ENCODE measurements at places on chromosomes 2 and 18. TPM values are rescaled to one million over a fixed set of nuclear protein-coding genes. Genes with fewer than 3 reads are reported as not detected.

- peaks cover 38% of the 10 kb centered on the region for H3K36me3 ChIP-seq
- peaks cover 2% of the 10 kb centered on the region for H3K4me1 ChIP-seq
- H3K27ac ChIP-seq: no peak overlapping the region
- no peak for DNase-seq
- no peak overlapping the region for H3K4me3 ChIP-seq
Observed at GRCh38 chr2:69070969-69071368, 58.0 kb downstream of the ANTXR1 start.

DNA sequence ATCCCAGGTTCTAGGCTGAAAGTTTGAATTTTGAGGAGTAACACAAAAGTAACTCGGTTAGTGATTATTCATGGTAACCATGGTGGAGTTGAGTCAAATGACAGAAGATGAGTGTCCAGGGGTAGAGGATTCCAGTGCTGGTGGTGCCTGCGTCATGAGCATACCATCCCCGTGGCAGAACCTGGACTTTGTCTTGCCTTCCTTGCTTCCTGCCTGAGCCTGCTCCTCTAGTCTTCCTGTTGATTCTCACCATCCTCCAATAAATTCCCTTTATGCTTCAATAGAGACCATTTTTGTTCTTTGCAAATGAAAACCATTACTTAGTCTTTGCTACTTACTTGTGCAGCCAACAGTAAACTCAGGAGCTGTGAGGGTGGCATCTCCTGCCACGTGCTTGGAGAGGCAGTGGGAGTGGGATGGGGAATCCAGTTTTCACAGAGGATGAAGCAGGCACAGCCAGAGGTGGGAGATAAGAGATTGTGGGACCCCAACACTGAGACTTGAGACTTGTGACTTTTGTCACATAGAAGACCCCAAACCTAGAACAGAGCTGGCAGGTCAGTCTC, 4.1 kb upstream of the YES1 start:
- no peak overlapping the region for H3K4me3 ChIP-seq
- peaks cover 1% of the 10 kb centered on the region for H3K4me1 ChIP-seq
- no peaks in the 10 kb centered on the region for H3K36me3 ChIP-seq
- DNase-seq: no peak
- no peaks in the 10 kb centered on the region for H3K27me3 ChIP-seq

DNA sequence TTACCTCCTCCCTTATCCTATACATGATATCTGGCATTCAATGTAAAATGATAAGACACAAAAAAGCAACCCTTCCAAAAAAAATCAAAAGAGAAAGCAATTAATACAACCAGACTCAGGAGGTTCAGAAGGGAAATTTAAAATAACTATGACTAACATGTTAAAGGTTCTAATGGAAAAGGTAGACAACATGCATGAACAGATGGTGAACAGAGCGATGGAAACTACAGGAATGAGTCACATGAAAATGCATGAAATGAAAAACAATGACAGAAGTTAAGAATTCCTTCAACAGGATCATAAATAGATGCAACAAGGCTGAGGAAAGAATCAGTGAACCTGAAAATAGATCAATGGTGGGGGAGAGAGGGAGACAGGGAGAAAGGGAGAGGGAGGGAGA, 26.1 kb upstream of the ERCC3 start:
- H3K36me3 ChIP-seq: peaks cover 23% of the 10 kb centered on the region
- DNase-seq: peak; percentile 11
- no peaks in the 10 kb centered on the region for H3K27me3 ChIP-seq
- H3K27ac ChIP-seq: no peak overlapping the region
- peaks cover 3% of the 10 kb centered on the region for H3K4me1 ChIP-seq

GRCh38 chr2:77013953-77014352, 508.2 kb downstream of the LRRTM4 start:
- no peak overlapping the region for H3K27ac ChIP-seq
- no peaks in the 10 kb centered on the region for H3K4me1 ChIP-seq
- no peak overlapping the region for H3K4me3 ChIP-seq
- H3K27me3 ChIP-seq: no peaks in the 10 kb centered on the region

GRCh38 chr2:145690183-145690778, 1170.4 kb upstream of the ZEB2 start:
- H3K4me3 ChIP-seq: no peak overlapping the region
- peaks cover 2% of the 10 kb centered on the region for H3K4me1 ChIP-seq
- no peaks in the 10 kb centered on the region for H3K27me3 ChIP-seq
- peak; percentile 34 for DNase-seq
- no peak overlapping the region for H3K27ac ChIP-seq

GRCh38 chr2:86097913-86098312, 7.8 kb downstream of the POLR1A start:
- H3K27ac ChIP-seq: no peak overlapping the region
- peaks cover 24% of the 10 kb centered on the region for H3K36me3 ChIP-seq
- no peak overlapping the region for H3K4me3 ChIP-seq
- DNase-seq: no peak

GRCh38 chr18:34977838-34978532, 63.2 kb upstream of the MAPRE2 start:
- H3K4me1 ChIP-seq: no peaks in the 10 kb centered on the region
- H3K27me3 ChIP-seq: peaks cover 21% of the 10 kb centered on the region
- peak; percentile 5 for DNase-seq
- H3K4me3 ChIP-seq: peak overlapping the region; percentile 73

DNA sequence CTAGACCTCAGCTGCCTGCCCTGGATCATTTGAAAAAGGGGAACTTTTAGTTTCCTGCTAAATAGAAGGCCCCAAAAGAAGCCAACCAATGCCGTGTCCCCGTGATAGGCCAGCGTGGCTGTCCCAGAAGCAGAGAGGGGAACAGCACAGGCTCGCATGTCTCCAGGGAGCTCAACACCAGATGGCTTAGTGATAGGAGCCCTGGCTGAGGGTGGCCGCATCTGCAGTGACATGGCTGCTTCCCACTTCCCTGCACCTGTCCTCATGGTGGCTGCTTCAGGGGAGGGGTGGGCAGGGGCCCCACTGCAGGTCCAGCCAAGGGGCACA, 79.6 kb downstream of the MBP start:
- peaks cover 19% of the 10 kb centered on the region for H3K4me1 ChIP-seq
- H3K4me3 ChIP-seq: no peak overlapping the region
- H3K27me3 ChIP-seq: no peaks in the 10 kb centered on the region
- H3K36me3 ChIP-seq: no peaks in the 10 kb centered on the region
- H3K27ac ChIP-seq: no peak overlapping the region

GRCh38 chr18:26963292-26963691, 97.8 kb upstream of the AQP4 start:
- H3K4me3 ChIP-seq: no peak overlapping the region
- H3K36me3 ChIP-seq: no peaks in the 10 kb centered on the region
- H3K27ac ChIP-seq: no peak overlapping the region
- no peak for DNase-seq

DNA sequence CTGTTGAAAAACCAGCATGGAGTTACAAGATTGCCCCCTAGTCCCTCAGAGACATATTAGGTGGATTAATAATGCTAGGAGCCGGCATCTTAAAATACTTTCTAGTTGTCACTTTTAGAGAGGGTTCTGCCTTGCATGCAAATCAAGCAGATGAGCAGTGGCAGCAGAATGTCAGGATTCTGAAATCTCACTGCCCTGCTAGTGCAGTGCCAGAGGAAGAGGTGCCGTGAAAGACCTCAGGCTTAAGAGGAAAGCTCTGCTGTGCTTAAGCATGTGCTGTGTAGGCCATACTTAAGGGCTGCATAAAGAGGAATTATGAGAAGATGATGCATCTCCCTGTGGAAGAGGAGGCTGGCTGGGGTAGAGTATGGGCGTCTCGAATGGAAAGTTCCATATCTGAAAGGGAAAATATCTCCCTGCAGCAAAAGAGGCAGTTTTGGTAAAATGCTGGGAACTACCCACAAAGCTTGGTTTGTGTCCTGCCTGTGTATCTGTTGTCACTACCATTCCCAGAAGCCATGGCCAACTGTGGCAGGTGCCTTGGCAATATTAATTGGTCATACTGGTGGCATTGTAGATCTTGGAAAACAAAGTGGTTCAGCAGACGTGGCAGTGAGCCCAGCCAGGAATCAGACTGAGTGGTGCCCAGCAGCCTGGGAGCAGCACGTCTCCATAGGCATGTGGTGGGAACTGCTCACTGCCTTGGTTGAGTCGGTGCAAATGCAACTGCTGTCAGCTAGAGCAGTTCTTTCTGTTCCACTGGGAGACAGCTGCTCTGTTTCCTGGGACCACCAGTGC, 131.9 kb downstream of the EVA1A start:
- no peaks in the 10 kb centered on the region for H3K4me1 ChIP-seq
- H3K27ac ChIP-seq: no peak overlapping the region
- no peak overlapping the region for H3K4me3 ChIP-seq
- peaks cover 22% of the 10 kb centered on the region for H3K27me3 ChIP-seq
- H3K36me3 ChIP-seq: no peaks in the 10 kb centered on the region

DNA sequence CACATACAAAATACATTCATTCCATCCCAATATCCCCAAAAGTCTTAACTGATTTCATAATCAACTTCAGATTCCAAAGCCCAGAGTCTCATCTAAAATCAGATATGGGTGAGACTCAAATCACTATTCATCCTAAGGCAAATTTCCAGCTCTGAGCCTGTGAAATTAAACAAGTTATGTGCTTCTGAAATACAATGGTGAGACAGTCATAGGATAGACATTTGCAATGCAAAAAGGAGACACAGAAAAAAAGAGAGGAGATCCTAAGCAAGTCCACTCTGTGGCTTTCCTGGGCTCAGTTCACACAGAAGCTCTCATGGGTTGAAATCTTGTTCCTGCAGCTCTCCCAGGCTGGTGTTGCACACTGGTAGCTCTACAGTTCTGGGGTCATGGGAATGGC, 18.3 kb downstream of the ZNF892 start:
- no peaks in the 10 kb centered on the region for H3K27me3 ChIP-seq
- H3K27ac ChIP-seq: no peak overlapping the region
- peak; percentile 7 for DNase-seq
- H3K4me1 ChIP-seq: no peaks in the 10 kb centered on the region
- H3K36me3 ChIP-seq: no peaks in the 10 kb centered on the region

The CYP26B1 gene
- not detected for total RNA-seq

The ABHD1 gene
- total RNA-seq: not detected

The SLC4A3 gene
- 1.1 TPM for total RNA-seq

The MC2R gene
- total RNA-seq: not detected

The IL1R1 gene
- total RNA-seq: 8.1 TPM

The MSTN gene
- not detected for total RNA-seq

The DNAH7 gene
- total RNA-seq: 0.36 TPM

The ATP8B1 gene
- 136 TPM for total RNA-seq

The CD207 gene
- not detected for total RNA-seq

The VAMP5 gene
- 27.8 TPM for total RNA-seq

The RGPD8 gene
- 4.1 TPM for total RNA-seq

Data from IMR-90 (cell line).